NCI-H774 (cell line): ENCODE measurements at places on chromosomes 6 and 20.

DNA sequence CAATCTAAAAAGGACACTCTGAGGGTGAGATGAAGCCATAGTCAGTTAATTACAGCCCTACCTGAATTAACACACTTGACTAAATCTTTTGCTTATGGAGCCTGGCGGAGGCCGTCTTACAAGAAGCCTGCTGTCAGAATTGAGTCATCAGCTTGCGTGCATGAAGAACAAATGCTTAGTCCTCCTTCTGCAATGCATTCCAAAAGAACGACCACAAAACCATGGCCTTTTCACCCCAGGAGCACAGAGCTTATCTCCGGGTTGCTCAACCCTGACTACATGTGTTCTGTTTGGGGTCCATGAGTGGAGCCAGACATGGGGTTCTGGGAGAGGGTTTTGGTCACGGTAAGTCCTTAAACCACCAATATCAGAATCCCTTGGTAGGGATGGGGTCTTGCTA, 318.1 kb downstream of the CLIC5 start:
- no peak for DNase-seq

GRCh38 chr20:430091-430999, 22.2 kb downstream of the RBCK1 start:
- no peak for DNase-seq

DNA sequence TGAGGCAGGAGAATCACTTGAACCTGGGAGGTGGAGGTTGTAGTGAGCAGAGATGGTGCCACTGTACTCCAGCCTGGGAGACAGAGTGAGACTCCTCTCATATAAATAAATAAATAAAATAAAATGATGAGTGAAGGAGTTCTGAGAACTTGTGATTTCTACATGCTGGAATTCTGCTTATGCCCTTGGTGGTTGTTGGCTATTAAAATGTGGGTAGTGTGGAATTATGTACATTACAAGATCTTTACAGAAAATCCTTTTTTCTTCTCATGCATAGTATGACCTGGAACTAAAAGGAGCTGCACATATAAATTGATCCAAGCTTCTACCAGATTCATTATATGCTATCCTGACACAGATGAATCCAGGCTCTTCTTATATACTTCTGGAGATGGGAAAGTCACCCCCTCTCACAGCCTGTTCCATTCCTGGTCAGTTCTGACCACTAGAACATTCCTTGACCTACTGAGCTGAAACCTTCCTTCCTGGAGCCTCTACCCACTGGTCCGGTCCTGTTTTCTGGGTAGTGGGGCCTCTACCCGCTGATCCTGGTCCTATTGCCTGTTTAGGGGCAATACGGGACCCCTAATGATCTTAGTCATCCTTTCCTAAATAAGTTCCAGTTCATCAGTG, 37.7 kb upstream of the TAF8 start:
- DNase-seq = no peak

DNA sequence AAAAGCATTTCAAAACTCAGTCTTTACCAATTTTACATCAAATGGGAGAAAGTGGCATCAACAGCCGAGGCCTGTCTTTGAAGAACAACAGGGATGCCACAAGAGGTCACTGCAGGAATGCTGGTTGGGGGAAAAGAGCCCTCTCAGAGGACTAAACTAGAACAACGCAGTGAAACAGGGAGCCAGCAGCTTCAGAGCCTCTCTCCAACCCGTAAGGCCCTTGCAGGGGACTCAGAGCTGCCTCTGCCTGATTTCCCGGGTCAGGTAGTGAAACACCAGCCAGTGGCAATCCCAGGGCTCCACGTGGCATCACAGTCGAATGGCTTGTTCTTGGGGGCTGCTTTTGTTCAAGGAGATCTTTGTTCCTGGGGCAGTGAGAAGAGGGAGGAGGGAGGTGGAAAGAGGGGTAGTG, 55.0 kb upstream of the KCNK16 start:
- DNase-seq = peak; percentile 36

- DNase-seq = no peak
Observed at GRCh38 chr6:63392092-63392724, 72.4 kb upstream of the LGSN start.

DNA sequence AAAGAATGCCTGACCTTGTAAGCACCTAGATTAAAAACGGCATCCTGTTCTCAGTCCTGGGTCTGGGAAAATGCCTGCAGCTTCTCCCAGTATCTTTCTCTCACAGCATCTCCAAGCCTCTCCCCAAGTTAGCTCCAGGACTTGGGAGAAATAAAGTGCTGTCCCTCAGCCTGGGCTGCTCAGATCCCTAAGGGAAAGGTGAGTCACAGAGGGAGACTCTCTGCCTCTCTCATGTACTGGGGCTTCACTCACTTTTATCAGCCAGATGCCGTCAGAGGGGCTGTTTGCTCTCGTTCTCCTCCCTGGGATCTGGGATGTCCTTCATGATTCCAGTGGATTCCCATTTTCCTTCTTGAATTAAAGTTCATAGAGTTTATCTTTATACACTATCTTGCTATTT, 293.6 kb downstream of the COL12A1 start:
- DNase-seq = no peak

GRCh38 chr20:1298166-1298565, 30.8 kb downstream of the SDCBP2 start:
- no peak for DNase-seq

GRCh38 chr20:46232539-46232938, 75.8 kb downstream of the CDH22 start:
- DNase-seq = no peak

DNA sequence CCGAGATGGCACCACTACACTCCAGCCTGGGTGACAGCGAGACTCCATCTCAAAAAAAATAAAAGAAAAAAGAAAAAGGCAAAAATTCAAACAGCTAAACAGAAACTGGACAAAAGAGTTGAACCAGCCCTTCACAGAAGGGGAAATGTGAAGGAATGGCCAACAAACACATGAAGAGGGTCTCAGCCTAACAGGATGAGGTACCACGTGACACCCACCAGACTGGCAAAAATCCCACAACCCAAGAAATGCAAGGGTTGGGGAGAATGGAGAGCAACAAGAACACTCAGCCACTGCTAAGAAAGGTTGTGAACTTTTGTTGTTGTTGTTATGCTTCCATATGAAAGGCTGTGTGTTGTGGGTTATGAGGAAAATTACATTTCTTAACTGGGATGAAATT, 357.7 kb downstream of the PREX1 start:
- no peak for DNase-seq

- no peak for DNase-seq
Observed at GRCh38 chr6:71482742-71483141, 194.1 kb downstream of the OGFRL1 start.

- DNase-seq = no peak
Observed at GRCh38 chr20:50574108-50574507, 63.9 kb downstream of the PTPN1 start.

DNA sequence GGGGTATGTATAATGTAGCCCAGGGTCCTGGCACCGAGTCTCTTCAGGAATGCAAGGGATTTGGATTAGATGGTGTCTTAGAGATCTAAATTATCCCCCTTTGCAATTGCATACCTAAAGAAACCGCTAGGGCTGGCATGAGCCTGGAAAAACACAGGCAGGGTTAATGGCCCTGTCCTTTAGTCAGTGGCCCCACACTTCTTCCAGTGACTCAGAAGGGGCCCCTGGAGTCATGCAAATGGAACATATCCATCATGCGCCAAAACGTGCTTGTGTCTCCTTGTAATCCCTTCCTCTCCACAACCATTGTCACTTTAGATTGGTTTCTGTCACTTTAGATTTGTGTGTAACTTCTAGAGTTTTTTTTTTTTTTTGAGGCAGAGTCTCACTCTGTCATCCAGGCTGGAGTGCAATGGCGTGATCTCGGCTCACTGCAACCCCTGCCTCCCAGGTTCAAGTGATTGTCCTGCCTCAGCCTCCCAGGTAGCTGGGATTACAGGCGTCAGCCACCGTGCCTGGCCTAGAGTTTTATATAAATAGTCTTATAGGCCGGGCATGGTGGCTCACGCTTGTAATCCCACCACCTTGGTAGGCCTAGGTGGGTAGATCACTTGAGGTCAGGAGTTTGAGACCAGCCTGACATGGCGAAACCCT, 8.7 kb upstream of the MYBL2 start:
- no peak for DNase-seq

DNA sequence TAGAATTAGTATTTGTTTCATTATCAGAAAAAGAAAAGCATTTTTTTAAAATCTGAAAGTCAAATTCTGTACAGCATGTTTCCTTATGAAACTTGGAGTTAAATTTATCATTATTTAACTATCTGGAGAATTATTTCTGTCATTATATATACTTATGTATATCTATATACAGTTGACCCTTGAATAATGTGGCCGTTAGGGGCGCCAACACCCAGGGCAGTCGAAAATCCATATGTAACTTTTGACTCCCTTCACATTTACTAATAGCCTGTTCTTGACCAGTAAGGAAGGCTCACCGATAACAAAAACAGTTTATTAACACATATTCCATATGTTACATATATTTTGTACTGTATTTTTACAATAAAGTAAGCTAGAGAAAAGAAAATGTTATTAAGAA, 341.2 kb downstream of the ADGRB3 start:
- no peak for DNase-seq

- DNase-seq = no peak
Observed at GRCh38 chr20:58306421-58307261, 2.9 kb upstream of the RAB22A start.

GRCh38 chr6:100378576-100378975, 86.1 kb downstream of the SIM1 start:
- DNase-seq = no peak

DNA sequence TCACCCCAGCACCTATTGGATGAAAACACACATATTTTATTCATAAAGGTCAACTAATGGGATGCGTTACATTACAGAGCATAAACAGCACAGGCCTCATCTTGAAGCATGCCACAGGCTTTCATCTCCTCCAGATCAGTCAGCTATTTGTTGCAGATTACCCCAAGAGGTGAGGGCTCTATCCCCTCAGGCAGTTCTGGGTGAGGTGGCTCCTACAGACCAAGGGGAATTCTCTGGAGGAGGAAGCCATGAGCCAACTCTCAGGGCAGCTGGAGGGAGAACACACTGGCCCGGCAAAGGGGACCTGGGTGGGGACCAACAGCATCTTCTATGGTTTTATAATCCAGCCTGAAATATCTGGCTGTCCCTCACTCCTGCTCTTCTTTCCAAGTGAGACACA, 126.4 kb upstream of the BTBD3 start:
- no peak for DNase-seq

DNA sequence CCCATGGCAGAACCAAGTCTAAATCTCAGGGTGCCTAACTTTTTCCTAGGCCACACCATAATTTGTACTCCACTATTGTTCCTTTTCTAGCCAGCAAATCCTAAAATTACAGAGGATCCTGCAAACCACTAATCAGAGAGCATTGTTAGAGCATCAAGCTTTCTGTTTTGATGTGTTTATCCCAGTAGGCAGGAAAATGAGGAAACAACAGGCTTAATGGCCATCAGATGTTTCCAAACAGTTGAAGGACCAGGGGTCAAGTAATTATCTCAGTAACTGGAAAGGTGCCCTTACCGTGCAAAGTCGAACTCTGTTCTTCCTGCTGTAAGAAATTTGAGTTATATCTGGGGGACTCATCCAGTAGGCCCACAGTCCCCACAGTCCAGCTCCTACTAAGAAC, 58.7 kb downstream of the RALY start:
- DNase-seq = no peak

- no peak for DNase-seq
Observed at GRCh38 chr6:137390334-137390733, 103.9 kb downstream of the OLIG3 start.

DNA sequence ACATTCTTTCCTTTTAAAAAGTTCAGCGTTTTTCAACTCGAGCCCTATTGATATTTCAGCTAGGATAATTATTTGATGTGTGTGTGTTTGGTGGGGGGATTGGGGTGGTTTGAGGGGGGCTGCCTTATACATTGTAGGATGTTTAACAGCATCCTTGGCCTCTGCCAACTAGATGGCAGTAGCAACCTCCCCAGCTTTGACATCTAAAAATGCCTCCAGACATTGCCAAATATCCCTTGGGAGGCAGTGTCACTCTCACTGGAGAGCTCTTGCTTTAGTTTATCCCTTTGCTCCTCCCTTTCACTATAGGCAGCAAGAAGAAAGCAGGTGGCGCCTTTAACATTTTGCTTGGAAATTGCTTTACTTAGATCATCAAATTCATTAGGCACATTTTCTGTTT, 14.6 kb upstream of the TP53TG5 start:
- no peak for DNase-seq

GRCh38 chr20:3250091-3250504, 11.1 kb upstream of the SLC4A11 start:
- DNase-seq = no peak

DNA sequence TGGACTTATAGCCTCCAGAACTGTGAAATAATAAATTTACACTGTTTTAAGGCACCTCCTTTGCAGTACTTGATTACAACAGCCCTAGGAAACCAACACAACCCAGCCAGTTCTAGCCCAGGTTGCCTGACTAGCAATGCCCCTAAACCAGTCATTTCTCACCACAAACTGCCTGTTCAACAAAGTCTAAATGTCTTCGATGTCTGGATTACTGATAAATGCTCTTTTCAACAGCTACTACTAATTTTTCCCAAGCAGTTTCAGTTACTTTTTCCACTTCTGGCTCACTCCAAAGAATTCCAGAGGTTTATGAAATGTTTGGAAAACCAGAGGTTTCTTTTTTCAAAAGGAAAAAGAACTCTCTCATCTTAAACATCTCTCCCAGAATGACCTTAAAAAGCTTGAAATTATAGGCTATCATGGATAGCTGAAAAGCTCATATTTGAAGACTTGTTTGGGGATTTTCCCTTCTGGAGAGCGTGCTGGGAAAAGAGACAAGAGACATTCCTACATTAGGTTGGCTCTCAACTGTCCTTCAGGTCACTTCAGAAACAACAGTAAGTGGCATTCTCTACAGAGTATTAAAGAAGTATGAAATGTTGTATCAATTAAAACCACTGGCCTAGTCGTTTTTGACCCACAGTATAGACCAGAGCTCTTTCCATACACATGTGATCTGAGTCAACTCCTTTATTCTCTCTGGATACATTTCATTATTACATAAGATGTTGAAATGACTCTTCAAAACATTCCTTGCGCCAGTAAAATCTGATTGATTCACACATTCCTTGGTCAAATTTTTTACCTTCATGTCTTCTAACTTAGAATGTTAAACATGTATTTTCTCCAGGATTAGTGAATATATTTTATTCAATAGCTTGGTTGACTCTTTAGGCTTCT, 265.9 kb downstream of the COL12A1 start:
- no peak for DNase-seq

DNA sequence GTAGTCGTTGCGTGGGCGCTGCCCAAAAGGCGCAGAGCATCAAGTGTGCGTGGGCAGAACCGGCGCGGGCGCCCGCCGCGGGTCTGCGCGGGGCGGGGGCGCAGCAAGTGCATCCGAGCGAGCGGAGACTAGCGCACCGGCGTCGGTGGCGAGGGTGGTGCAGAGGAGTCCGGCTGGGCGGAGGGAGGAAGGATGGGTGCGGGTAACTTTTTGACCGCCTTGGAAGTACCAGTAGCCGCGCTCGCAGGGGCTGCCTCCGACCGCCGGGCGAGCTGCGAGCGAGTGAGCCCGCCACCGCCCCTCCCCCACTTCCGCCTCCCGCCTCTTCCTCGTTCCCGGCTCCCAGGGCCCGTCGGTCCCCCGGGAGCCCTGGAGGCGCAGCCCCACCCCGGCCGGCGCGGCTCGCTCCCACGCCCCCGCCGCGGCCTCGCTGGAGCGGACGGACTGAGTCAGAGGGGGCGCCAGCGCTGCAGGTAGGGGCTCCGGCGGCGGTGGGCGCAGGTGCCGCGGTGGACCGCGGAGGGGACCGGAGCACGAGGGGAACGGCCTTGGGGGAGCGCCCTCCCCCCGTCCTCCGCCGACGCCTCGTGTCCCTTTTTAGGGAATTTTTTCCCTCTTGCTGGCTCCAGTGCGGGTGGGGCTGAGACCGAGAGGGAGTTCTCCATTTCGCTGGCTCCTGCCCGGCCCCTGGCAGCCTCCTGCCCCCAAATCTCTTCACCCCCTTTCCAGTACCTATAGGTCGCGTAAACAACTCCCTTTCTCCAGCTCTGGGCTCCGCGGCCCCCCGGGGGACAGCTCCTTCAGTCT, 1.6 kb upstream of the DBNDD2 start:
- DNase-seq = peak; percentile 39
